ENCODE measurements at places on chromosomes 4 and X. TPM values are rescaled to one million over a fixed set of nuclear protein-coding genes. Genes with fewer than 3 reads are reported as not detected.

F9 gene
- polyA plus RNA-seq = 0.03 TPM

CSN1S1 gene
- not detected for polyA plus RNA-seq

TLL1 gene
- polyA plus RNA-seq = not detected

CDS1 gene
- polyA plus RNA-seq = 3.2 TPM

GAR1 gene
- polyA plus RNA-seq = 8.9 TPM

HAND2 gene
- polyA plus RNA-seq = not detected

GPAT3 gene
- polyA plus RNA-seq = 2.4 TPM

EPHA5 gene
- polyA plus RNA-seq = not detected

KLB gene
- polyA plus RNA-seq = 22.6 TPM

FGD1 gene
- 0.36 TPM for polyA plus RNA-seq

GSX2 gene
- polyA plus RNA-seq = not detected

CT55 gene
- 0.08 TPM for polyA plus RNA-seq

ITGB1BP2 gene
- 0.88 TPM for polyA plus RNA-seq

PPEF2 gene
- 0.01 TPM for polyA plus RNA-seq

PDE6B gene
- polyA plus RNA-seq = 0.38 TPM

AFM gene
- 0.13 TPM for polyA plus RNA-seq

PSAPL1 gene
- polyA plus RNA-seq = 0.16 TPM

RGS12 gene
- 35.5 TPM for polyA plus RNA-seq

GALNTL6 gene
- polyA plus RNA-seq = not detected

SYNPO2 gene
- not detected for polyA plus RNA-seq

GPR78 gene
- not detected for polyA plus RNA-seq

UNC5C gene
- not detected for polyA plus RNA-seq

NAP1L3 gene
- polyA plus RNA-seq = 0.03 TPM

CAMK2D gene
- polyA plus RNA-seq = 18.0 TPM

CXCL13 gene
- polyA plus RNA-seq = not detected

HMGN5 gene
- polyA plus RNA-seq = 0.31 TPM

ASB11 gene
- not detected for polyA plus RNA-seq

SERTM2 gene
- not detected for polyA plus RNA-seq

PCSK1N gene
- 7.0 TPM for polyA plus RNA-seq

ANAPC4 gene
- polyA plus RNA-seq = 10.3 TPM

RAB9A gene
- polyA plus RNA-seq = 10.5 TPM

CENPU gene
- polyA plus RNA-seq = 11.7 TPM

RADX gene
- polyA plus RNA-seq = 1.3 TPM
